Pulmonary artery endothelial cell (primary cell): ENCODE measurements at places on chromosomes 4 and X. TPM values are rescaled to one million over a fixed set of nuclear protein-coding genes. Genes with fewer than 3 reads are reported as not detected.

The SLC26A1 gene
- total RNA-seq, result under 0.01 TPM in 1 of 2 replicates, not detected in the other

The MAGED4 gene
- 2.2 and 3.2 TPM in 2 replicates for total RNA-seq

The CDS1 gene
- under 0.01 TPM in 1 of 2 replicates, not detected in the other for total RNA-seq

The CT47A1 gene
- not detected in 2 replicates for total RNA-seq

The SULT1E1 gene
- 34.2 and 267 TPM in 2 replicates for total RNA-seq

The NMU gene
- total RNA-seq, result 0.20 TPM in 1 of 2 replicates, not detected in the other

The ASMT gene
- total RNA-seq, result not detected in 2 replicates

The RHOXF2B gene
- total RNA-seq, result not detected in 2 replicates
